ENCODE measurements at places on chromosomes 2 and 18. TPM values are rescaled to one million over a fixed set of nuclear protein-coding genes. Genes with fewer than 3 reads are reported as not detected.

- peak; percentile 32 for DNase-seq
Observed at GRCh38 chr2:46841621-46842020, 74.0 kb downstream of the MCFD2 start.

DNA sequence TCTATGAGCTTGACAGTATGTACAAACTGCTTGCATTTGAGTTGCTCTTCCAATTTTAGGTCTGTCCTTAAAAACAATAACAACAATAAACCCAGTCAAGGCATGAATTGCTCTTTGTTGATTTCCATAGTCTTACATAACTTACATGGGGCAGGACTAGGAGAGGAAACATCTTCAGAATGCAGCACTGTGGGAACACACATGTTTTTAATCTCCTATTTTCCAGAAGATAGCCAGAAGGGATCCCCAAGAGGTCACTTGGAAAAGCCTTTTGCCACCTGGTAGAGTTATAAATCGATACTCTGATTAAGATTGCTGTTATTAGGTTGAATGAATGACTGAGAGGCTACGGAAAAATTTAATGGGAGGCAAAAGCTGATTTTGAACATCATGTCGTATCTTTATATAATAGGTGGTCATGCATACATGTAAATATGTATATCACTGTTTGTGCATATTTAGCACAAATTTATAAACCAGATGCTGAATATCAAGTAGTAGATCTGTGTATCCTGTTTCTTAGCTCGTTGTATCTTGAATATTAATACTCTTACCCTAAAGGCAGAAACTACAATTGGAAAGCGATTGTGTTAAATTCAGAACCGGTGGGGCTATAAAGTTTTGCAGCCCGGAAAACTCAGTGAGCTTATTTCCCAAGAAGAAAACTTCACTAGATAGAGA lies 479.4 kb upstream of the TCF4 start:
- DNase-seq: no peak

DNA sequence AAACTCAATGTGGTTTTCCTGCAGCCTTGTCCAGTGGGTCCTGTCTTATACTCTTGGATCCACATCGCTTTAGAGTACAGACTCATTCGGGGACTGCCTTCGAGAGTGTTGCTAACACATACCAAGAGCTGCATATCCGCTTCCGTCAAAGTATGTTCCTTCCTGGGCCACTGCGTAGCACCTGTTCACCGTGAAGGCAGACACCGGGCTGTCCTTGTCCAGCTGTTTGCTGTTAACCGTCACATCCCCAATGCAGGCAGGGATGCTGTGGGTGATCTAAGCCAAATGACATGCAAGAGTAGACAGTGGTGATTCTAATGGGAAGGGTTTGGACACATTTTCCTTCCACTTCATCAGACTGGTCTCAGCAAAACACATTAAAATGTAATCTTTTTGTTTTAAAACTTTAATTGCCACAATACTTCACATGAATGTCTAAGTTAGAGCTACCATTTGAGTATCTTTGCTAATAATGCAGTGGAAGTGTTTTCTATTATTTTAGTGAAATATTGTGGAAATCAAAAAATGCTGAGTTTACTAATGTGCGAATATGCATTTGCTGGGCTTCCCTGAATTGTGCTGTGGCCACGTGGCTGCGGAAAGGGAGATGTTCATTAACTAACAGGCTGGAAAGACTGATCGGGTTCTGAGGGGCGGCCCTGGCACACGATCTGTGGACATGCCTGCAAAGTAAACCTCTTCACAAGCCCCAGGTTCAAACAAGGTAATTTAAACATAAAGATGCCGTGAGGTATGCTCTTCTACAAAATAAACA lies 169.1 kb downstream of the LAMA1 start:
- no peak for DNase-seq

- peak; percentile 15 for DNase-seq
Observed at GRCh38 chr2:109032229-109032820, 43.3 kb upstream of the EDAR start.

- DNase-seq: no peak
Observed at GRCh38 chr2:236676136-236676873, 106.7 kb downstream of the ACKR3 start.

The CAPN14 gene
- 6.0 TPM for total RNA-seq

The MC5R gene
- not detected for total RNA-seq
